ENCODE measurements at places on chromosomes 6 and 20.

GRCh38 chr6:34149452-34149810 lies 3.5 kb upstream of the GRM4 start:
- no peak for DNase-seq

DNA sequence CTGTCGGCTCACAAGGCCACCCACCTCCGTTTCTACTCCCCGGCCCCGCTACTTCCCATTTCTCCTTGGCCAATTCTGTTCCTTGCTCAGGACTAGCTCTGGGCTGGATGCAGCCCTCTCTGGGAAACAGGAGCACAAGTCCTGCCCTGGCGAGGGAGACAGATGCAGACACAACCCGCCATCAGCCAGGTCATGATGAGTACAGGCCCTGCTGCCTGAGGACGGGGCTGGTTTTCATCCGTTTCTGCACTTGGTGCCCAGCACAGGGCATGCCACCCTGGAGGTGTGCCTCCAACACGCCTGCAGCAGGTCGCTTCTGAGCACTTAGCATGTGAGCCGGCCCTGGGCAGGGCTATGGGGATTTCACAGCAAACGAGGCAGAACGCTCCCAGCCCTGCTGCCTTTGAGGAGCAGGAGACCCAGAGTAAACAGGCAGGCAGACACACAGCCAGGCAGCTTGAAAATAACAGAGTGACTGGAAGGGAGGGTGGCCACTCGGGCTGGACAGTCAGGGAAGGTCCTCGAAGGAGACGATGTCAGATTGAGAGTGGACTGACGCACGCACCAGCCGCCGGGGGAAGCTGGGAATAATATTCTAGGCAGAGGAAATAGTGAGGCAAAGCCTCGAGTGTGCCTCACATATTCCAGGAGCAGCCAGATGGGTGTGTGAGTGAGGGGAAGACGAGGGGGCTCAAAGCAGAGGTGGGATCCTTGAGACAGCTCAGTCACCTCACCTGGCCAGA lies 21.2 kb upstream of the VSTM2L start:
- no peak for DNase-seq

DNA sequence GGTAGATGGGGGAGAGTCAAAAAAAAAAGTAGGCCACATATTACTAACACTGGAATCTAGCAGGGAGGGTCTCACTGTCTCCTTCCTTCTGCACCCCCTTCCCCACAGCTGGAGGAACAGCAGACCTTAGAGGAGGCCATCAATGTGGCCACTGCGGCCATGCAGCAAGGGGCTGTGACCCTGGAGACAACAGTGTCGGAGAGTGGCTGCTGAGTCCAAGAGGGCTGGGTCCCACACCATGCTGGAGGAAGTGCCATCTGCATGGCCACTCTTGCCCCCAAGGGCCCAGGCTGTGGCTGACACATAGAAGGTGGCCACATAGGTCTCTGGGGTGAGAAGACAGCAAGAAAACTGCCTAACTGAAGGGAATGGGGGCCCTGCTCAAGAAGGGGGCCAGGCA lies 2.6 kb upstream of the DEF6 start:
- no peak for DNase-seq

DNA sequence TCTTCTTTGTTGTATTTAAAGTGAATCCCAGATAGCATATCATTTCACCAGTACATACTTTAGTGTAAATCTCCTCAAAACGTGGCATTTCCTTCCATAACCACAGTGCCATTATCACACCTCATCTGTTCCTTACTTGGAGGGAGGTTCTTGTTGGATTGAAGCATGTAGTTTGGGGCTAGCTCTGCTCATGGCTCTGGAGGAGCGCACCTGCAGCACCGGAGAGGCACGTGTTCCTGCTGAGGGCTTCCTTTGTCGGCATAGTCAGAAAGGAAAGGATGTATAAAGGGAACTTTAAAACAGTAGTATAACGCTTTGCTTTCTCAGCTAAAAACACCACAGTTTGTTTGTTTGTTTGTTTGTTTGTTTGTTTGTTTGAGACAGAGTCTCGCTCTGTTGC lies 121.7 kb upstream of the TMEM181 start:
- no peak for DNase-seq

DNA sequence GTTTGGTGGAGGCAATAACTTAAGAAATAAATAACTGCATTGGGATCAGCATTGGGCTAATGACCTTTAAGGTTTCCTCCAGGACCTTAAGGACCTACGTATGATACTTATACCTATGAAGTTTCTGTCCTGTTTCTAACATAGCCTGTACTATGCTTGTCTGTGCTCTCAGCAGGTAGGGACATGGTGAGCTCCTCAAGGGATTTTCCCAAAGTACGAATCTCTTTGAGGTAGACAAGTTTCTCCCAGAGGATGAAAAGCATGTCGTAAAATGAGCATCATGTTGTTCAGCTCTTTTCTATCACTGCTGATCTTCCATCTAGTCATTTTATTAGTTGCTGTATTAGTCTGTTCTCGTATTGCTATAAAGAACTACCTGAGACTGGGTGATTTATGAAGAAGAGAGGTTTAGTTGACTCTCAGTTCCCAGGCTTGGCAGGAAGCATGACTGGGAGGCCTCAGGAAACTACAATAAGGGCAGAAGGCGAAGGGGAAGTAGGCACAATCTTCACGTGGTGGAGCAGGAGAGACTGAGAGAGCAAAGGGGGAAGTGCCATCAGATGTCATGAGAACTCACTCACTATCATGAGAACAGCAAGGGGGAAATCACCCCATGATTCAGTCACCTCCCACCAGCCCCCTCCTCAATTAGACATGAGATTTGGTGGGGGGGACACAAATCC lies 77.8 kb upstream of the TGM3 start:
- DNase-seq = peak; percentile 3

DNA sequence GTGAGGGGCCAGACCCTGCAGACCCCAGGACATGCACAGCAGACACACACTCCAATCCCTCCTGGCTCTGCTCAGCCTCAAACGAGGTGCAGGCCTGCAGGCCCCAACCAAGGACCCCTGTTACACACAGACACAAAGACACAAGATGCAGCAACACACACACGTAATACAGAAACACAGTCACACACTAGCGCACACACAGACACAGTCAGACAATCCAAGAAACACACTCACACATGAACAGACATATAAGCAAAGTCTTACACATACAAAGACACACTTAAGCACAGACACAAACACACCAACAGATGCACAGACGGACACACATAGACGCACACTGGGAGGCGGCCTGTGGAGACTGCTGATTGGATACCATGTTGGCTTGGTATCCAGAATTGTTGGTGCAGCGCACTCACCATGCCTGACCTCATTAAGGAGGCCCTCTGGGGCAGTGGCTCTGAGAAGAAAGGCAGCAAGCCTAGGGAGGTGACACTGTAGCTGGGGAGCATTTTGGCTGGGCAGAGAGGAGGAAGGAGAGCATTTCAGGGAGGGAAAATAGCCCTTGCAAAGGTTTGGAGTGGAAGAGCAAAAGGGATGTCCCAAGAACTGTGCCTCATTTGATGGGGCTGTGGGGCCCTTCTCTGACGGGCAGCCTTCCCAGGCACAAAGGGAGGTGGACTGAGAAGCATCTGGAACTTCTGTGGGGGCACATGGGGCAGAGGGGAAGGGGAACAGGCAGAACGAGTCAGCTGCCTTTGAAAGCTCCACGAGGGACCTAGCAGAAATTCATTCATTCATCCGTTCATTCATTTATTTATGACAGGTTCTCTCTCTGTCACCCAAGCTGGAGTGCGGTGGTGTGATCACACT lies 1.4 kb upstream of the HSPA12B start:
- DNase-seq = no peak
